MCF 10A (cell line): ENCODE measurements at places on chromosomes 2 and 18. TPM values are rescaled to one million over a fixed set of nuclear protein-coding genes. Genes with fewer than 3 reads are reported as not detected.

- H3K27me3 ChIP-seq, result peaks cover 44% of the 10 kb centered on the region
- peak; percentile 21 for DNase-seq
- no peak overlapping the region for H3K4me3 ChIP-seq
These were observed 161.1 kb downstream of the KCNH7 start for GRCh38 chr2:162677476-162677875.

DNA sequence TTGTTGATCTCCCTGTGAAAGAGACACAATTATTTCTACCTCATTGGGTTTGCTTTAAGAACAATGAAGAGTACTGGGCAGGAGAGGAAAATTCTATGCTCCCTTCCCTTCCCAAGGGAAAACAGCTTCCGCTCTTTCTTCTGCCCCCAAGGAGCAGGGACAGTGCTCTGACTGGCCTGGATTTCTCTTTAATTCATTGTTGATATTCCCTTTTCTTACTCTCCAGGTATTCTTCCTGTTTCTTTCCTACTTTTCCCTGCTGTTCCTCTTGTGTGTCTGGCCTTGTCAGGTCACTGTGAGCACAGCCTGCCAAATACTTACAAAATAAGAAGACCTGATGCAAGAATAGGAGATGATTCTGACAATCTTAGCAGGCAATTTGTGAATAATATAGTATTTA lies 49.6 kb upstream of the SPAG16 start:
- H3K27me3 ChIP-seq, result no peaks in the 10 kb centered on the region
- DNase-seq, result no peak
- no peaks in the 10 kb centered on the region for H3K36me3 ChIP-seq
- no peak overlapping the region for H3K27ac ChIP-seq
- peaks cover 27% of the 10 kb centered on the region for H3K4me1 ChIP-seq

GRCh38 chr18:75280427-75281280 lies 70.1 kb downstream of the TSHZ1 start:
- H3K27ac ChIP-seq, result peak overlapping the region; percentile 65
- no peak overlapping the region for H3K4me3 ChIP-seq
- DNase-seq, result no peak
- no peaks in the 10 kb centered on the region for H3K27me3 ChIP-seq

GRCh38 chr2:216517447-216518225 lies 19.0 kb downstream of the RPL37A start:
- no peak overlapping the region for H3K27ac ChIP-seq
- no peak for DNase-seq
- peaks cover 7% of the 10 kb centered on the region for H3K36me3 ChIP-seq
- H3K4me1 ChIP-seq, result peaks cover 6% of the 10 kb centered on the region

The KLF7 gene
- 40.1 and 51.8 TPM in 2 replicates for total RNA-seq

The MZT2B gene
- 402 and 427 TPM in 2 replicates for total RNA-seq

The YES1 gene
- total RNA-seq, result 60.4 and 81.7 TPM in 2 replicates
